ENCODE measurements at places on chromosomes 16 and 17.

- DNase-seq, result no peak
These were observed 127.6 kb downstream of the IRX3 start for GRCh38 chr16:54158986-54159385.

DNA sequence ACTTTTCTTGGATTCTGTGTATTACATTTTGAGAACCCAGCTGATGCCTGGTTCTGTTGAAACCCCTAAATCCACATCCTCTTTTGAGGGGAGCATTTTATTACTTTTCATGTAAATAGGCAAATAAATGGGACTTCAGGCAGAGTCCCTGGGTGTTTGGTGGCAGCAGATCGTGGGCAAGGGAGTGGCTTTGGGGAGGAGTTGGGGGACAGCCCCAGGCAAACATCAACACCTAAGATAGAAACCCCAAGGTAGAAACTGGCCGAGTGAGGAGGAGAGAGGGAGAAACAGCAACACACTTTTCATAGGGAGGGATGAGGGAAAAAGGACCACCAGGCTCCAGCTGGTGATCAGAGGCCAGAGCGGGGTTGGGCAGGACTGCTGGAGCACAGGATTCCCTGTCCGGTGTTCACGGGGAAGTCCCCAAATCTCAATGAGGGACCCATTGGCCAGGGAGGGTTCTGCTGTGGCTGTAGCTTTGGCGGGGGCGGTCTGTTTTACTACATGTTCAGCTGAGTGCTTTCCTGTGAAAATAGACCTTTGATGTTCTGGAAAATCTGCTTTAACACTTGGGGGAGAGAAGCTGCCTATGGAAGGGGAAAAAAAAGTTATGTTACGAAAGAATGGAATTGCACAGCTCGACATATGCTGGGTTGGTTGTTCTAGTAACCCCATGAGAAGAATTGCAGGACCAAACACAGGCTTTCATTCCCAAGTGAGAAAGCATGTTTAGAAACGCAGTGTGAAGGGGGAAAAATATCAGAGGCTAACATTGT lies 46.6 kb downstream of the MSI2 start:
- no peak for DNase-seq

DNA sequence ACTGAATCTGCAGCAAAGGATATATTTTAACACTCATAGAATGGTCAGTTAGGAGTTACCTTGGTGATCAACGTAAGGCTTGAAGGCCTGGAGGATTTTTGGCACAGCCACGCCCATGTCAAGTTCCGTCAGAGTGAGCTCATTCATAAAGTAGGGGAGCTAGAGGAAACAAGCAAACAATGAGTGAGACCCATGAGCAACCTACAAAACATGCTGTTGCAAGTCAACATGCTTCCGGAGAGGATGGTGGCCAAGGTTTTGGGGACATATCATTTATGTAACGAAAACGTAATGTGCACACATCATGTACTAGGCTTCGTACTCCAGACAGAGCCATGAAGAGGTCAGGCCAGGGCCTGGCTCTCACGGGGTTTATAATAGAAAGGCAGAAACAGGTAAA lies 41.1 kb upstream of the ERN1 start:
- no peak for DNase-seq

- DNase-seq, result no peak
These were observed 156.8 kb upstream of the IRX3 start for GRCh38 chr16:54443352-54443751.

DNA sequence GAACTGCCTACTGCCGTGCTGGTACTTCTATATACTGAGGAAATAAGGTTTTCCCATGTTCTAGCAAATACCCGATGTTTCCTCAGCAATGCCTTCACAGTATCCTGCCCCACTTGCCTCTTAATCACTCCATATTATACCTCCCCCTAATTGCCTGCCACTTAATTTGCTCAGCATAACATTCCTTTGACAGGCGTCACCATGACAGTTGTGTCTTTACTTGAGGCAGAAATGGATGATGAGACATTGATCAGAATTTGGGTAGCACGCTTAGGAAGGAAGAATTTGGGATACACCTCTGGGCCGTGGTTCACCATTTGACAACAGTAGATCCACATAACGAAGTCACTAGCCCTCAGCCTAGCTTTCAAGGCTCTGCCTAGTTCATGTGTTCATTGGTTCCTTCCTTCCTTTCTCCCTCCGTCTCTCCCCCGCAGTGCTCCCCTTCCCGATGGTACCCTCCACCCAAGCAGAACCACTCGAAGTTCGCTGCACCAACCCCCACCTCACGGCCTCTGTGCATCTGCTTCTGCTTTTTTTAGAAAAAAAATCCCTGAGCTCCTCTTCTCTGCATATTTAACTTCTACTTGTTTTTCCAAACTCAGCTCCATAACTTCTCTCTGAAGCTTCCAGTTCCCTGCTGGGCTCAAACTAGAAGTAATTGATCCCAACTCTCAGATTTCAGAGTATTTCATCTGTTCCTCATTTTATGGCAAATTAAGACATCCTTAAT lies 19.4 kb downstream of the IQCK start:
- DNase-seq, result no peak

DNA sequence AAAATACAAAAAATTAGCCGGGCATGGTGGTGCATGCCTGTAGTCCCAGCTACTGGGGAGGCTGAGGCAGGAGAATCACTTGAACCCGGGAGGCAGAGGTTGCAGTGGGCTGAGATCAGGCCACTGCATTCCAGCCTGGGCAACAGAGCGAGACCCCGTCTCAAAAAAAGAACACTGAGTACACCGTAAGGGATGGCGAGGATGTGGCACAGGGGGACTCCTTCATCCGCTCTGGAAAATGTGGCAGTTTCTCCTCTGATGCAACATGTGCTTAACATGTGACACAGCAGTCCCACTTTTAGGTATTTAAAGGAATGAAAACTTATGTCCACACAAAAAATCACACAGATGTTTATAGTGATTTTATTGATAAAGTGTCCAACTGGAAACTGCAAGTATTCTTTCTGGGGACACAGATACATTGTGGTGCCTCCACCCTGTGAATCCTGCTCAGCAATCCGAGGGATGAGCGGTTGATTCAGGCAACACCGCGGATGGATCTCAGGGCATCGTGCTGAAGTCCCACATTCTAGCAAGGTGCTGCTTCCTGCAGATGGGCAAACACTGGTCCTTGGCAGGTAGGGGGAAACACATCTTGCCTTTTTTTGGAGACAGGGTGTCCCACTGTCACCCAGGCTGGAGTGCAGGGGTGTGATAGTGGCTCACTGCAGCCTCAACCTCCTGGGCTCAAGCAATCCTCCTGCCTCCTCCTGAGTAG lies 3.5 kb upstream of the C16orf95 start:
- DNase-seq, result no peak

- DNase-seq, result no peak
These were observed 687 bp upstream of the NARF start for GRCh38 chr17:82457929-82458178.

GRCh38 chr17:57530026-57530425 lies 215.1 kb downstream of the CCDC182 start:
- no peak for DNase-seq

- DNase-seq, result no peak
These were observed 5.1 kb downstream of the COPS3 start for GRCh38 chr17:17275971-17276370.

GRCh38 chr16:54245788-54246453 lies 40.7 kb downstream of the IRX3 start:
- DNase-seq, result no peak

GRCh38 chr17:17350491-17351355 lies 47.5 kb downstream of the NT5M start:
- no peak for DNase-seq

DNA sequence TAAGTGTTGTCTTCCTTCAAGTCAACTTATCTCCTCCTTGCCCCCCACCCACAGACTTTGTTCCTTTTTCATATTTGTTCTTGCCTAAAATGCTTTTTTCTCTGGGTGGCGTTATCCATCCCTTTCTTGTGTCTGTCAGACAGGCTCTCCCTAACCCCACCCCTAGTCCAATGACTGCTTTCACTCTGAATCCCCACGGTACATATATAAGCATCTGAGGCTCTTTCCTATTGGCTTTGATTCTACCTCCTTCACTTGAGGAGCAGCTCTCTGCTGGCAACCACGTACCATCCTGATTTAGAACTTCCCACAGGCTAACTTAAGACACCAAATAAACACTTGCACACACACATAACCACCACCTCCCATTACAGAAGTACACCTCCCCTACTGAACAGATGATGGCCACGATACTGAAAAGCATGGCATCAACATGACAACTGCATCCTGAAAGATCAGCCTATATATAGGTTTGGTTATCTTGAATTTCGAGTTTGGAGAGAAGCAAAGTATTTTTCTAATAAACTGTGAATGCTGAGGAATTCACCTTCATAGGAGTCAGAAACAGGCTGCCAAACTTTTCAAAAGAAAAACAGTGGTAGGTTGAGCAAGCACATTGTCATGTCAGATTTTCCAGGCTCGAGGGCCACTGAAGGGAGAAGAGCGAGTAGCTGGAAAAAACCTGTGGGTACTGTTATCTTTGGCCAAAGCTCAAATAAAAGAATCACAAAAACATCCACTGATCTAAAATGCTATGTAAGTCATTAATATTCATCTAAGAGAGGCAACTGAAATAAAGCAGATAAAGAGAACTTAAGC lies 24.3 kb downstream of the STAT3 start:
- no peak for DNase-seq

- no peak for DNase-seq
These were observed 27.9 kb downstream of the GABARAPL2 start for GRCh38 chr16:75593825-75594820.

- no peak for DNase-seq
These were observed 67.4 kb upstream of the SOX9 start for GRCh38 chr17:72053449-72053848.

DNA sequence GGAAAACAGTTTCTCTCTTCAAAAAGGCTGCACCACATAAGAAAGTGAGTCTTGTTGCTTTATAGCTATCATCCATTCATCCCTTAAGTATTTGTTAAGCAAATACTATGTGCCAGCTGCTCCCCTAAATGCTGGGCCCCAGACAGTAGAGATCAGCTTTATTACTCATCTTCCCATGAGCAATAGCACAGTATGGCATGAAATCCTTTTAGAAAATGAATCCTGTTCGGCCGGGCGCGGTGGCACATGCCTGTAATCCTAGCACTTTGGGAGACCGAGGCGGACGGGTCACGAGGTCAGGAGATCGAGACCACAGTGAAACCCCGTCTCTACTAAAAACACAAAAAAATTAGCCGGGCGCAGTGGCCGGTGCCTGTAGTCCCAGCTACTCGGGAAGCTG lies 99.5 kb downstream of the MYO1D start:
- no peak for DNase-seq

DNA sequence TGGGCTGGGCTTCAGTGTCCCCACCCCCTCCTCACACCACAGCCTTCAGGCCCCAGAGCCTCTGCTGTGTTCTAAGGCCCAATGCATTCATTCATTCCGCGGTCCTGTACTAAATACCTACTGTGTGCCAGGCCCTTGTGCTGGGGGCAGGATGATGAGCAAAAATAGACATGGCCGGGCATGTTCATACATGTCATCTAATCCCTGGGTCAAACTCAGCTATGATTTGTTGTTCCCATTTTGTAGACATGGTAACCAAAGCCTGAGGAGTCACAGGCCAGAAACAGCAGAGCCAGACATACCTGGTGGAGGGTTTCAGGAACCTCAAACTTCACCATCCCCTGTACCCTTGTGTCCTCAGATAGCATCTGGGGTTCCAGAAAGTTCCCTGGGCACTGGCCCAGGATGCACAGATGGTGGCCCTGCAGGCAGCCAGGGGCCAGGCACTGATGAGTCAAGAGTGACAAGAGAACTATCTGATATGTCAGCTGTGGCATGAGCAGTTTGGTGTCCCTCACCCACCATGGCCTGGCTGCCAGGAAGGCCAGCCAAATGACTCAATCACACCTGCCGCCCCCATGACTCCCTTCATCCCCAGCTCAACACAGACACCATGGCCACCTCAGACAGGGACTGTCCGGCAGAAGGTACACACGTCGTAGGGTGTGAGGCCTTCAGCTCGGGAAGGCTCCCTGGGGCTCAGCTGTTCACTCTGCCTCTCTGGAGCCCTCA lies 2.7 kb upstream of the RRAD start:
- DNase-seq, result no peak

GRCh38 chr16:89031715-89032659 lies 55.0 kb upstream of the CBFA2T3 start:
- DNase-seq, result peak; percentile 91

- DNase-seq, result no peak
These were observed 5.7 kb downstream of the HAGH start for GRCh38 chr16:1820946-1821290.

DNA sequence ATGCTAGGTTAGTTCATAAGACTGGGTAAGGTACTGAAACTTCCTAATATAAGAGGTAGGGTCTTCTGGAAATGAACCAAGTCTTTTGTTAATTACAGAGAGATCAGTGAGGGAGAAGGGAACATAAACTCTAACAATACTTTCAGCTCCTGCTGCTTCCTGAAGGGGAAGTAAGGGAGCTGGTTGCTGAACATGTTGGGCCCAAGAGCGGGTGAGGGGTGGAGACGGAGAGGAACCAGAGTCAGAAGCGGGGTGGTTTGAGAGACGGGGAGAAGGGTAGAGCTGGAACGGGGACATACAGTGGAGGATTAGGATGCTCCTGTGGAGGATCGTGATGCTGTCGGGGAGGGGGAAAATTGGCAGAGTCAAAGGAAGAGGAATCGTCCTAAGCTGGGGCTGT lies 11.5 kb upstream of the ZNF747 start:
- DNase-seq, result no peak

DNA sequence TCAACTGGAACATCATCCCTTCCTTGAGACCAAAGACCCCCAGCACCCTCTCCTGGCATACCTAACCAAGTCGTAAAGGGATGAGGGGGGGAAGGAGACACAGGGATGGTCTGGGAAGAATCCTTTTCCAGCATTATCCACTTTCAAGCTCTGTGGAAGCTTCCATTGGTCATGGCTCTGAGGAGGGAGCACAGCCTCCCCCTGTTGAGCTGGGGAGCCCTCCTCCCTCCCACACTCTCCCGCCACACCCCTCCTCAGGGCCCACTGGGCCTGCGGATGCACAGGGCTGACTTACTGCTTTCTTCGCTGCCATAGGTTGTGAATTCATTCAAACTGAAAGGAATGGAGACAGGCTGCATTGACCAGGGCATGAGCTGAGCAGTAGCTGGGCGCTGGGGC lies 12.4 kb downstream of the CSF3 start:
- no peak for DNase-seq

- no peak for DNase-seq
These were observed 128.2 kb downstream of the USP22 start for GRCh38 chr17:20914658-20915057.

DNA sequence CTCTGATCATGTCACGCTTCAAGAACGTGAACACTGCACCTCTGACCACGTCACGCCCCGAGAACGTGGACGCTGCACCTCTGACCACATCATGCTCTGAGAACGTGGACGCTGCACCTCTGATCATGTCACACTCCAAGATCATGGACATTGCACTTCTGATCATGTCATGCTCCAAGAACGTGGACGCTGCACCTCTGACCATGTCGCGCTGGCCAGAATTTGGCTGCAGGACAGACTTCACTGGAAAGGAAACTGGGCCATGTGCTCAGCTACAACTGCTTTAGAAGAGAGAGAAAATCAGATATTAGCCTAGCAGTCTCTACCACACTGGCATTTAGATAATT lies 182.7 kb downstream of the RPTOR start:
- DNase-seq, result no peak

All from SIG-M5 (cell line).